Activated CD8-positive, alpha-beta memory T cell treated with anti-CD3 and anti-CD28 coated beads for 48 hours (primary cell): ENCODE measurements at places on chromosomes 11 and 22.

DNA sequence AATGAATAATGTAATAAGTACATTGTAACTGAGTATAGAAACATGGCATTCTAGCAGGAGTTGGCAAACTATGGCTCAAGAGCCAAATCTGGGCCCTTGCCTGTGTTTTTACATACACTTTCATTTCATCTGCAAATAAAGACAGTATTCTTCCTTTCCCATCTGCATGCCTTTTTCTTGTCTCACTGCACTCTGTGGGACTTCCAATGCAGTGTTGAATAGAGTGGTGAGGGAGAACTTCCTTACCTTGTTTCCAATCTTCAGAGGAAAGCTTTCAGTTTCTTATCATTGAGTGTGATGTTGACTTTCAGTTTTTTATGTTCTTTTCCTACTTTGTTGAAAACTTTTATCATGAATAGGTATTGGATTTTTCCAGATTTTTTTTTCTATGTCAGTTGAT is 82.1 kb downstream of the USP47 start:
- DNase-seq, result no peak

DNA sequence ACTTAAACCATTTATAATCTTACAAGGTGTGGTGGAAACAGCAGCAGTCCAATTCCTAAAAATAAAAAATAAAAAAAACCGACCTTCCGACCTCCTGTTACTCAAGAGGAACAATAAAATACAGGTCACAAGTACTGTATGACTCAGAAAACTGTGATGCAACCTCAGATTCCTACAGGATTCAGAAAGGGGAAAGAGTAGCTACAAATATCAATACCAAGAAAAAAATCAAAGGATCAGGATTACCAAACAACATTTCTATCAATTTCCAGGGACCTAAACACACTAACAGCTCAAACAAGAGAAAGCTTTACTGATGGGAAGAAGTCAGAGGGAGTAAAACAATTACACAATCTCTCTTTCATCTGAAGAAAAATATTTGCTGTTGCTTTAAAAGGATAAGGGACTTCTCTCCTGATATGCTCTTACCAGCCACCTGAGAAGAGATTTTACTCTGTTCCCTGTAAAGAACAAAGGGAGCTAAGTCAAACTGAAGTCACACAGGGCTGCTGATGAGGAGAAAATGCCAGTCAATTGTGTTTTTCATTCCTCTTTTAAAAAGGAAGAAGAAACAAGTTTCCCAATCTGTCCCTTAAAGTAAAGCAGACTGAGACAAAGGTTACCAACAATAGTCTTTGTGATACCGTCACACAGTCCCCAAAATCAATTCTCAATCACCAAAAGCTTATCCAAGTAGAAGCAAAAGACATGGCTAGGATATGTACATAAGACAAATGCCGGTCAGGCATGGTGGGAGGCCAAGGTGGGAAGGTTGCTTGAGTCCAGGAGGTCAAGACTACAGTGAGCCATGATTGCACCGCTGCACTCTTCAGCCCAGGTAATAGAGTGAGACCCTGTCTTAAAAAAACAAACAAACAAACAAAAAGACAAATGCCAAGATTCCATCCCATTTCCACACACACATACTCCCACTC is 39.3 kb downstream of the AMBRA1 start:
- no peak for DNase-seq

GRCh38 chr11:44243595-44244343 is 66.2 kb downstream of the ALX4 start:
- no peak for DNase-seq

DNA sequence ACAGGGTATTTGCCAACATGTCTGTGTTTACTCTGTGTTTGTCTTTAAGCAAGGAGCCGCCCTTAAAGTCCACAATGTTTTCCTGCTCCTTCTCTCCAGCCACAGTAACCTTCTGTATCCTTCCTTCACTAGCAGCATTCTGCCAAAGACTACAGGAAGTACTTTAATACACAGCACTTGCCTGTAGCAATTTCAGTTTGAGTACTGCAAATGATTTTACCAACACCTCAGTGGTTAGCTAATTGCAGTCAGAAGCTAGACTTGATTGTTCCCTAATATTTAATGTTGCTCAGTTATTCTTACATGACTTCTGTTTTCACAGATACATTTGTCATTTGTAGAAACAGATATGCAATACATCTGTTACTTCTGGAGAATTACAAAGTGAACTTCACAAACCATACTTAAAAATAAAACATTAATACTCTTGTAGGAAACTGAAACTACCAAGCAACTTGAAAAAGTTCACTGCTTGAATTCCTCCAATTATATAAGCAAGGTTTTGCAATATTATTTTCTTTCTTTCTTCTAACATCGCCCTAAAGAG is 69.1 kb downstream of the FCHSD2 start:
- no peak for DNase-seq

- DNase-seq, result no peak
Measured at GRCh38 chr11:10443721-10444235, 11.3 kb upstream of the AMPD3 start.

DNA sequence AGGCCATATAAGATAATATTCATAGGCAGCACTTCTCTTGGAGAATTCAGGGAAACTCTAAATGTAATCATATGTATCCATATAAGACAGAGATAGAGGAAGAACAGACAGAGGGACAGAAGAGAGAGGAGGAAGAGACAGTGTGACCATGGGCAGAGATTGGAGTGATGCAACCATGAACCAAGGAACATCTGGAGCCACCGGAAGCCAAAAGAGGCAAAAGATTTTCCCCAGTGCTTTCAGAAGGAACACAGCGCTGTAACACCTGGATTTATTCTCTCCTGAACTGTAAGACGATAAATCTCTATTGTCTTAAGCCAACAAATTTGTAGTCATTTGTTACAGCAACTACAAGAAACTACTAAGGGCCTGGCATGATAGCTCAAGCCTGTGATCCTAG is 57.7 kb downstream of the GAB2 start:
- DNase-seq, result no peak

- DNase-seq, result no peak
Measured at GRCh38 chr11:35281169-35281688, 138.1 kb downstream of the SLC1A2 start.

DNA sequence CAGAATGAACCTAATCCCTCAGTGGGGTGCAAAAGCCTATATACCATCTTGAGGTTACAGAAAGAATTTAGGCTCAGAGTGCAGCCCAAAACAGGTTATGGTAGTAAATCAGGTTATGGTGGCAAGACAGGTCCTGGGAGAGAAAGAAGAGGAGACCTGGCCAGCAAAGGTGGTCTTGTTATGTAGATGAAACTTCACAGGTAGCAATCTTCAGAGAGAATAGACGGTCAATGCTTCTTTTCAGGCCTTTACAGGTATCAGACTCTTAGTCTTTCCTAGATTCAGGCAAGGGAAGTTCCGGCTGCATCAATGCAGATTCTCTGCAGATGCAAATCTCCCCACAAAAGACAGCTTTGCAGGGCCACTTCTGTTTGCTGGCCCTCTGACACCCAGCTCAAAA is 45.8 kb upstream of the SORL1 start:
- no peak for DNase-seq

- no peak for DNase-seq
Measured at GRCh38 chr22:29310863-29311339, 4.5 kb downstream of the GAS2L1 start.

DNA sequence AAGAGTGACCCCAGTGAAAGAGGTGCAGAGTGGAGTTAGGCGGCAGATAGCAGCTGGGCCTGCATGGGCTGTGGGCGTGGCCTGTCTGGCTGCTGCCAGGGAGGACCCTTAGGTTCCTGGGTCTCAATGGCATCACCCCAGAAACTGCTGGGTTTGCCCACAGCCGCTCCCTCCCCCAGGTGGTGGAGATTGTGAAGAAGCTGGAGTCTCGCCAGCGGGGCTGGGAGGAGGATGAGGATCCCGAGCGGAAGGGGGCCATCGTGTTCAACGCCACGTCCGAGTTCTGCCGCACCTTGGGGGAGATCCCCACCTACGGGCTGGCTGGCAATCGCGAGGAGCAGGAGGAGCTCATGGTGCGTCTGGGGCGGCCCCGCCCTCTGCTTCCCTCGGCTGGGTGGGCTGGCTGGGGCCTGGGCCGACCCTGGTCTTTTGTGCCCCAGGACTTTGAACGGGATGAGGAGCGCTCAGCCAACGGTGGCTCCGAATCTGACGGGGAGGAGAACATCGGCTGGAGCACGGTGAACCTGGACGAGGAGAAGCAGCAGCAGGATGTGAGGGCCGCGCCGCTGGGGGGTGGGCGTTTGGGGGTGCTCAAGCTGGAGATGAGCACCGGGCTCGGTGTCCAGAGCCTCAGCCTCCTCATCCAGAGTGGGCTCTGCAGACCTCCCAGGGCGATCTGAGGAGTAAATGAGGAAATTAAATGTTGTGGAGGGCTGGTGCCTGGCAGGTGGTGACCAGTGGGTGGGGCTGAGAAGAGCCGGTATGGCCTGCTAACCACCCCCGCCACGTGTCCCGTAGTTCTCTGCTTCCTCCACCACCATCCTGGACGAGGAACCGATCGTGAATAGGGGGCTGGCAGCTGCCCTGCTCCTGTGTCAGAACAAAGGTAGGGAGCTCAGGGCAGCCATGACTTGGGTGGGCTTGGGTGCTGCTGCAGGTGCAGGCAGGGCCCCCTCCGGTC is 15.0 kb downstream of the SART1 start:
- no peak for DNase-seq

DNA sequence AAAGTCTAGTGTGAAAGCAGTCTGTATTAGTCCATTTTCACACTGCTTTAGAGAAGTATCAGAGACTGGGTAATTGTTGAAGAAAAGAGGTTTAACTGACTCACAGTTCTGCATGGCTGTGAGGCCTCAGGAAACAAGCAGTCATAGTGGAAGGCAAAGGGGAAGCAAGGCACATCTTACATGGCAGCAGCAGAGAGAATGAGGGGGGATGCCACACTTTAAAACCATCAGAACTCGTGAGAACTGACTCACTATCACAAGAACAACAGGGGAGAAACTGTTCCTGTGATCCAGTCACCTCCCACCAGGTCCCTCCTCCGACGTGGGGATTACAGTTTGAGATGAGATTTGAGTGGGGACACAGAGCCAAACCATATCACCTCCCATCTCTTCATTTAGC is 13.8 kb upstream of the TUBA8 start:
- DNase-seq, result no peak

DNA sequence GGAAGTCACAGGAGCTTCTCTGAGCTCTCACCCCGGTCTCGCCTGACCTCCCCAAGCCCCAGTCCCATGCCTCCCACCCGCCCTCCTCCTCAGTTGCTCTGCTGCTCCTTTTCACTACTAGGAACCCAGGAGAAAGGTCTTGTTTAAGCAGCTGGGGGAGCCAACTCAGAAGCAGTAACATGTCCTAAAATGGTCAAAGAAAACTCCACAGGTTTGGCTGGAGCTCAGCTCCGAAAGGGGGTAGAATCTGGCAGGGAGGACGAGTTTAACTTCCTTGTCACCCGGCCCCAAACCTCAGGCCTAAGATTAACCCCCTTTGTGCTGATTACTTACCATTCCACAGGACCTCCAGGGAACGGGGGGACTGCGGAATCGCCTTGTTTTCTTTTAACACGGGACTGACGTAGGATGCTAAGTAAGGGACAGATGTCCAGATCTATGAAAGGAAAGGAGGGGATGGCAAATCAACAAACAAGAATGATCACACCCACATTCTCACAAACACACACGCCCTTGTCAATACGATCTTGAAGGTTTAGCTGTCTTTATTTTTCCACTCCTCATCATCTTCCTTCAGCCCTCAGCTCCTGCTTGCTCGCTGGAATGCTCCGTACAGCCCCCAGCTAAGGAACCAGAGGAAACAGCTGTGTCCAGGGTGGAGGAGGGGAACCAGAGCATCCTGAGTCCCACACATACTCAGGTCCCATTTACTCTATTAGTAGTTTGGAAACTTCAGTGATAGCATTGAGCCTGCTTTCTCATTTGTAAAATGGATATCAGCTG is 13.5 kb downstream of the PCSK7 start:
- no peak for DNase-seq

- DNase-seq, result no peak
Measured at GRCh38 chr11:64890522-64890939, 12.1 kb upstream of the EHD1 start.

GRCh38 chr11:58575377-58576020 is at the start of gene LPXN:
Gene LPXN, minus strand, starts transcription at chr11:58575856. Its CDS starts 84 bp downstream, at chr11:58575772.
- DNase-seq, result no peak

DNA sequence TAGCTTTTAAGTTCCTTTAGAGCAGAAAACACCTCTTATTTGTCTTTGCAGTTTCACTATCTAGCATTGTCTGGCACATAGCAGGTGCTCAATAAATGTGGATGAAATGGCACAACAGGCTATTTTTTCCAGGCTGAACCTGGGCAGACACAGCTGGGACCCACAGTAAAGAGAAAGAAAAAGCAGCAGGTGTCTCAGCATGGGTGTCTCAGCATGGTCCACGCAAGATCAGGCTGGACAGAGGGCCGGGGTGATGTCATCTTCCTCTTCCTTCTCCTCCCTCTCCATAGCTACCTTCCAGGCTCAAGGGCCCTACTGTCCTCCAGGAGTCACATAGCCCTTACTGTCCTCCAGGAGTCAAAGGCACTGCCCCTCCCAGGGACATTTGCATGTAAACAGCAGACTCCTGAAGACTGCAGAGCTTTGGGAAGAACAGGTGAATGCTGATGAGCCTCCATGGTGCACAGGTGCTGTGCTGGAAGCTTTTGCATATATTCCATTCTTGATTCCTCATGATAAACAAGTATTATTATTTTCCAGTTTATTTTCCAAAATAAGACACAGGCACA is 65.2 kb downstream of the DSCAML1 start:
- no peak for DNase-seq

GRCh38 chr22:29798318-29798717 is 31.1 kb downstream of the UQCR10 start:
- no peak for DNase-seq

DNA sequence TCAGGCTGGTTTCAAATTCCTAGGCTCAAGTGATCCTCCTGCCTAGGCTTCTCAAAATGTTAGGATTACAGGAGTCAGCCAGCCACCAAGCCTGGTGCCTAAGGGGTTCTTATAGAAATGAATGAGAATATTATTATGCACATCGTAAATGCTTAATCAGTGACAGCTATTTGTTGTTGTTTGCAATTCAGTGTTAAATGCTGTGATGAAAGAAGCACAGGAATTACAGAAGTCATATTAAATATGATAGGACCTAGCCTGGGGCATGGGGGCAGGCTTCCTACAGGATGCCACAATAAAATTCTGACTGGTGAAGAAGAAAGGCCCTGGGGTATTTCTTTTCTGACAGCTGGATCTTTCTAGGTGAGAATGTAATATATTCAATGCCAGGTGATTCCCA is 13.9 kb upstream of the PATZ1 start:
- no peak for DNase-seq

GRCh38 chr11:108115500-108116140 is 5.7 kb upstream of the ACAT1 start:
- no peak for DNase-seq

DNA sequence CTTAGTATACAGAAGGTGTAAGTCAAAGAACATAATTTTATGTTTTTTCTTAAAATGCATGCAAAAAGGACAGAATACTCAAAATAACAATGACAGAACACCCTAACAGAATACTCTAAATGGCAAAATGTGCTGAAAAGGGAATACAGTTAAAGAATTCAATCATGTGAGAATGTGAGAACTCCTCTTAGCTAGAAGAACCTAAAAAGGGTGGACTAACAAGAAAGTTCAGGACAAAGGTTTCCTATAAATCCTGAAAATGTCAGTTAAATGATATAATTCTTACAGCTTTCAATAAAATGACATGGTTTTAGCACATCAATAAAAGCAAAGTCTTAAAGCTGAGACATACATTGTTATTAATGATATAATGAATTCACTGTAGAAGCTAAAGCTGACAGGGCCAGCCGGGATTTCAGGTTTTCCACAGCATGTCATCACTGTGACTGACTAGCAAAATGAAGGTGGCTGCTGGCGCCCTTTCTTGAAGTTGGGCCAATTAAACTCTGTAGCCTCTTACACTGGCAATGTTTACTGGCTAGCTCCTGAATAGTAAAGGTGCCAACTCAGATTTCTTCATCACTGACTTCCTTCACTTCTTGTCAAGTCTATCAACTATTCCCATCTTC is 244.4 kb downstream of the TTC28 start:
- DNase-seq, result no peak
